ENCODE measurements at places on chromosomes 1 and 21.

GRCh38 chr1:233188061-233188460 is 107.5 kb downstream of the PCNX2 start:
- DNase-seq = no peak

GRCh38 chr21:17921579-17922530 is 102.7 kb upstream of the C21orf91 start:
- peak; percentile 32 for DNase-seq

DNA sequence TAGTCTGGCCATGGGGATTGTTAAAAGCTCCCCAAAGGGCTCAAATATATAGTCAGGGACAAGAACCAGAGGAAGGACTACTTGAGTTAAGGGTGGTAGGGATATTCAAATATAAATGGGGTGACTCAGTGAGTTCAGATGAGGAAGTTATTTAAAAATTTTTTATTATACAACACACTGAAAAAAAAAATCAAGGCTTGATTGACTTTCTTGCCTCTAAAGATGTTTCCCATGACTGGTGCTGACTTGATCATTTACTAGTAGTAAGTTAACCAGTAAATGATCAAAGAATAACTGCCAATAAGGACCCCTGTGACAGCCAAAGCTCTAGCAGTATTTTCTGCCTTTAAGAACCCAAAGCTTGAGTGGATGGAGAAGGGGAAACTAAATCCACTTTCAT is 357.6 kb upstream of the NR5A2 start:
- DNase-seq = no peak

- peak; percentile 29 for DNase-seq
Observed at GRCh38 chr1:37602750-37603694, 7.3 kb upstream of the GNL2 start.

- DNase-seq = no peak
Observed at GRCh38 chr1:183910845-183911244, 105.9 kb downstream of the RGL1 start.

GRCh38 chr1:67257173-67257535 is 50.5 kb upstream of the IL12RB2 start:
- DNase-seq = no peak

- DNase-seq = no peak
Observed at GRCh38 chr1:216822480-216822879, 99.3 kb upstream of the ESRRG start.

GRCh38 chr1:8285965-8286364 is 31.9 kb upstream of the SLC45A1 start:
- no peak for DNase-seq

Data from kidney glomerular epithelial cell (primary cell).